ENCODE measurements at places on chromosomes 2 and 18.

GRCh38 chr2:120989512-120990441 lies 254.1 kb downstream of the GLI2 start:
- DNase-seq, result no peak

DNA sequence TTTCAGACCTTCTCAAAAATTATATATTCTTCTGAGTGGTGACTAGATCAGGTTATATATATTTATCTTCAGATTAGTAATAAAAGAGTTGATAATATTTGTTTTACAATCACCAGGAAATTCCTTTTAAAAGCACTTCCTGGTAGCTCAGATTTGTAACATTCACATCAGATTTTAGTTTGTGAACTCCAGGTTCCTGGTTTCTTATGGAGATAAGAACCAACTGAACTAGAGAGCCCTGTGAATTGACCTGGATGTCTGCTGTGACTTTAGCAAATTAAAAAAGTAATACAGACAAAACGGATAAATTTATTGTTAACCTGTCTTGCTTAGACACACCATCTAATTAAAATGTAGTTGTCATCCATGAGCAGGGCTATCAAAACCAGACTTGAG lies 868.7 kb downstream of the BCL11A start:
- no peak for DNase-seq

- DNase-seq, result no peak
Measured at GRCh38 chr2:16170675-16171424, 230.5 kb downstream of the MYCN start.

DNA sequence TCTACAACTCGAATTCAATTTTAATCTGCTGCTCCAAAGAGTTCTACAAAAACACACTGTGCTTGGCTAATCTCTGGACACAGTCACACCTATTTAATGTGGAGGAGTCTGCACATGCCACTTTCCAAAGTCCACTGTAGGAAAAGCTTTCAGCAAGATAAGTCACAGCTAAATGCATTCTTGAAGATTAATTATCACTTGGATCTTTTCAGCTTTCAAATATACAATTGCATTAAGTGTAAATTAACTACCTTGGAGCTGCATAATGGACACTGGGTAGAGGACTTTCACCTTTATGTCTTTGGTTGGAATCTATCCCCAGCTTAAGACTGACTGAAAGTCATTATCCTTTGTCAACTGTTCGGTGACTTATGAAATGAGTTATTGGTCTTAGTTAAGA lies 565.1 kb downstream of the PIK3C3 start:
- DNase-seq, result no peak
